GOT3 (cell line): ENCODE measurements at places on chromosomes 7 and 10.

DNA sequence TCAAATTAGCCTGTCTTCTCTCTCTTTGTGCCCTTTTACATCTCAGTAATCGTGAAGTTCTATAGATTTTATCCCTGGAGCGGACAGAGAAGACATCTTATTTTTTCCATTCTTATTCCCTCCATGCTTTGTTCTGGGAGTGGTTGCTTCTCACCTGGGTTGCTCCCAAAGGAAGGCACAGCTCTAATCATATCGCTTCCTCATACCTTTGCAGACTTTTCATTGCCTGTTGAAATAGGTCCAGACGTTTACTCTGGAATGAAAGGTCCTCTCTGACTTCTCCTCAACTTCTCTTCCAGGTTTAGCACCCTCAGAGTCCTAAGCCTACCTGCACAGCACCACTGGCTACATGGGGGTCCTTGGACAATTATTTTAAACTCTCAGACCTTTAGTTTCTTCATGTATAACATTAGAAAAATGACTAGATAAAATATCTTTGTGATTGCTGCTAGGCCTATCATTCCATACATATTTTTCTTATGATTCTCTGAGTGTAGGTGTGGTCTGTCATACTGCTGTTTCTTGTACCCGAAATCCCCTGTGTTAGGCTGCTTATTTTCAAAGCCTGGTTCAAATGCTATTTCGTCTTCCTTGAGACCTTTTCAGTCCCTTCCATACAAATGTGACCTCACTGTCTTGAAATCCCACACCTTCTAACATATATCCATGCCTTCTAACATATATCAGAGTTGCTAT, 418.1 kb downstream of the GFRA1 start:
- no peak for DNase-seq

- no peak for DNase-seq
These were observed 120.7 kb downstream of the ARID5B start for GRCh38 chr10:62021978-62022802.

GRCh38 chr7:127346575-127347256, 45.8 kb downstream of the ZNF800 start:
- DNase-seq = no peak

DNA sequence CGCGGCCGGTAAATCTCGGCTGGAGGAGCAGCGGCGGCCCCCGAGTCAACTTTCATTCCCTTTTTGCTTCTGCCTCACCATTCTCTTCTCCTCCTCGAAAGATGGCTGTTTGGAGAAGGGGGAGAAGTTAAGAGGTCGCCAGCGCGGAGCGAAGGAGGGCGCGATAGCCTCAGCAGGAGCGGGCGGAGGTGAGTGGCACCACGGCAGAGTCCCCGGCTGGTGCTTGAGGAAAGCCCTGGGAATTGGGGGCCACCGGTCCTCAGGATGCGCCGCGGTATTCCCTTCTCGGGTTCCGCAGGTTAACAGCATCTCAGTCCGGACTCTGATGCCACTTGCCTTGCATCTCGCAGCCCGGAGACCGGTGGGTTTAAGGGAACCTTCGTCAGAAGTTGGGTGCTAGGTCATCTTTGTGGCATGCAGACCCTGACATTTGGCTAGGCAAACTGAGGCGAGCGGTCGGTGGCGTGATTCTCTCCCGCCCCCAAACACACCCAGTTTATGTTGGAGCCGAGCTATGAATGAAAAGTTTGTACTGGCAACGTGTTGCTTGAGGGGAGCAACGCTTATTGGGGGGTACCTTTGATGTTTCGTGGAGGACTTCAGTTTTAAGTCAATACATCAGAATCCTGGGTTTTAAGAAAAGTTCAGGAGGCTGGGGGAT, 59.5 kb upstream of the PRPS1L1 start:
- DNase-seq = no peak

DNA sequence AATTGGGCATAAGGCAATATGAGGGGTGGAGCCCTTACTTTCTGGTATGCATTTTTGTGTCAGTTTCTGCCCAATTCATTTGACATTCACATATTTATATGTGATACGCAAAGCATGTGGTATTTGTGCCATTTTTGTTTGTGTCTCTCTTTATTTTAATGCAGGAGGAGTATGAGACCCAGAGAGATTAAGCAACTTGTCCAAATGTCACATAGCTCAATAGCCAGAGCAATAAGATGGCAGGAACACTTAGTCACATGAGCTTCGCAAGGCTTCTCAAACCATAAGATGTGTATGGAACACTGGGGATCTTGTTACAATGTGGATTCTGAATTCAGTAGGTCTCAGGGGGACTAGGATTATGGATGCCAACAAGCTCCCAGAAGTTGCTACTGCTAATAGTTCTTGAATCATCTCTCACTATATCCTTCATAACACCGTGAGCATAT, 19.2 kb downstream of the MRLN start:
- DNase-seq = no peak

- no peak for DNase-seq
These were observed 14.4 kb downstream of the ALKBH4 start for GRCh38 chr7:102450242-102450641.

GRCh38 chr7:4960363-4960762, 1.4 kb upstream of the MMD2 start:
- DNase-seq = no peak

GRCh38 chr7:79050603-79051002, 402.9 kb downstream of the MAGI2 start:
- DNase-seq = no peak

DNA sequence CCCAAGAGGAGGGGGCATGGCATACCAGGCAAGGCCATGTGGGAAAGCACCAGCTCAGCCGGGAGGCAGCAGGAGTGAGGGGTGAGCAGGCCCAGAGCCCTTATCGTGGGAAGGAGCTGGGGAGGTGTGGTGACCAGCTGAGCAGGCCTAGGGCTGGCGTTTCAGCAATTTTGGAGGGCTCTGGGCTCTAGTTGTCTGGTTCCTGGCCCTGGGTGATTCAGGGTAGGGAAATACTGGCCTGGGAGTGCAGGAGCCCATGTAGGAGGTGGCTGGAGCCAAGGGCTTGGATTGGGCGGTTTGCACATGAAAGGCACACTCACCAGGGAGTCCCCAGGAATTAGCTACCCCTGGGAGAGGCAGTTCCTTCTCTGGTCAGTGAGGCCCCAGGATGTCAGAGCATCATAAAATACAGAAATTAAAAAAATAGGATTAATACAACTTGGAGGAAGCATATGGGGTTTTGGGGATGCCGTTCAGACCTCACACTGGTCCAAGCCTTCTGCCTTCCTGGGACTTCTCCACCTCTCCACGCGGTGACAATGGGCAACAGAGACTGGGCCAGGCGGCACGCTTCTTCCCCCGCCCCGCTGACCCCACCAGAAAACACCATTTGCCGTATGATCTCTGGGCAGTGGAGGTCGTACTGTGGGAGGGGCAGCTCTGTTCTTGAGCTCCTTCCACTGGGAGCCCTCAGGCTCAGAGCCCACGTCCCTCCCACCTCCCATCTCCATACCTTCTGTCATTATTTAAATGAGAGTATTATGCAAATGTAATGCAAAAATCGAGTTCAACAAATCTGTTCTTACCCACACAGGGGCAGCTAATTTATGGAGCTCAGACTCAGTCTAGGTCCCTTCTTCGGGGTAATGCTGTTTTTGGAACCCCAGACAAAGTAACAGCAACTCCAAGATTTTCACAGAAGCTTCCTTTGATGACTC, 133.0 kb upstream of the FAM20C start:
- no peak for DNase-seq
